ENCODE measurements at places on chromosomes 12 and 14. TPM values are rescaled to one million over a fixed set of nuclear protein-coding genes. Genes with fewer than 3 reads are reported as not detected.

Gene POTEG
- not detected for total RNA-seq

Gene NEUROD4
- not detected for total RNA-seq

Gene CLBA1
- total RNA-seq = 1.2 TPM

Gene ASB2
- total RNA-seq = 21.3 TPM

Gene C12orf50
- total RNA-seq = not detected

Gene KCNA1
- not detected for total RNA-seq

Gene FGF23
- not detected for total RNA-seq

Gene TOMM20L
- total RNA-seq = not detected

Gene IQSEC3
- 8.0 TPM for total RNA-seq

Gene CLEC9A
- total RNA-seq = not detected

GRCh38 chr14:89702073-89702875 is 252.3 kb downstream of the EFCAB11 start:
- H3K4me3 ChIP-seq = peak overlapping the region; percentile 71
- peaks cover 22% of the 10 kb centered on the region for H3K36me3 ChIP-seq
- peak overlapping the region; percentile 88 for H3K27ac ChIP-seq
- DNase-seq = no peak

DNA sequence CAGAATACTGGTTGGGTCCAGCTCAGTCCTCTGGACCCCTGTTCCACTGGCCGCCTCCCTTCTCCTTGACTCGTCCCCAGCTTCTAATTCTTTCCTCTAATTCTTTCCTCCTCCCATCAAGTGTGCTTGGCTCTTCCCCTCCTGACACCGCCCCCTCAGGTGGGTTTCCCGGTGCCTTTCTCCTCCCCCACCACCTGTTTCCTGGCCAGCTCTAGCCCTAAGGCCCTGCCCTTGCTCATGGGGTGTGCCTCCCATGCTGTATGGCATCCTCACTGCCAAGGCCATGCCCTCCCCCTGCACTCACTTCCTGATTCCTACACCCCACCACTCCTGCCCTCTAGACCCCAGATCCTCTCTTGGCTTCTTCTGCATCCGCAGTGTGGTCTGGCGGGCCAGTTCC is 12.1 kb upstream of the EML1 start:
- peaks cover 39% of the 10 kb centered on the region for H3K27me3 ChIP-seq
- H3K4me3 ChIP-seq = no peak overlapping the region
- H3K27ac ChIP-seq = no peak overlapping the region
- no peaks in the 10 kb centered on the region for H3K4me1 ChIP-seq

GRCh38 chr12:43151441-43151981 is 400.5 kb downstream of the ADAMTS20 start:
- H3K27me3 ChIP-seq = no peaks in the 10 kb centered on the region
- H3K36me3 ChIP-seq = no peaks in the 10 kb centered on the region
- no peak overlapping the region for H3K27ac ChIP-seq
- DNase-seq = no peak
- no peaks in the 10 kb centered on the region for H3K4me1 ChIP-seq

DNA sequence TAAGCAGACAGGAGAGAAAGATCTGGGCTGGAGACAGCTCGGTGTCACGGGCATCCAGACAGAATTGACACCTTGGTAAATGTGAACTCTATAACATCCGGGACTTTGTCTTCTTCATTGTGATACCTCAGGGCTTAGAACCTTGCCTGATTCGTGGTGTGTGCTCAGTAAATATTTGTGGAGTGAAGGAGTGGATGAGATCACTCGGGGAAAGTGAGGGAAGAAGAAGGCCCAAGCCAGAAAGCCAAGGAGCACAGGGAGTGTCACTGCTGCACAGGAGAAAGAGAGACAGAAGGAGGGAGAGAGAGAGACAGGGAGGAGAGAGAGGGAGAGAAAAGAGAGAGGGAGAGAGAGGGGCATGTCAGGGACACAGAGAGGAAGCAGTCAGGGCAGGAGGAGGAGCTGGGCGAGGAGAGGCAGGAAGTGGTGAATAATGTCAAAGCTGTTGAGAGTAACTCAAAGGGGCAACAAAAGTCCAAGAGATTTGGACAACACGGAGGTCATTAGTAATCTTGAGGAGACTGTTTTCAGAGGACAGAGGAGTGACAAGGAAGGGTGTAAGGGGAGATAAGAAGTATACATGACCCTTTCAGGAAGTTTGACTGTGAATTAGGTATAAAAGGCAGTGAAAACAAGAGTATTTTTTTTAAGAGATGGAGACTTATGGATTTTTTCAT is 141.6 kb upstream of the MAX start:
- H3K27me3 ChIP-seq = no peaks in the 10 kb centered on the region
- no peak overlapping the region for H3K4me3 ChIP-seq
- peaks cover 8% of the 10 kb centered on the region for H3K4me1 ChIP-seq
- peak; percentile 44 for DNase-seq
- no peak overlapping the region for H3K27ac ChIP-seq
- peaks cover 2% of the 10 kb centered on the region for H3K36me3 ChIP-seq

DNA sequence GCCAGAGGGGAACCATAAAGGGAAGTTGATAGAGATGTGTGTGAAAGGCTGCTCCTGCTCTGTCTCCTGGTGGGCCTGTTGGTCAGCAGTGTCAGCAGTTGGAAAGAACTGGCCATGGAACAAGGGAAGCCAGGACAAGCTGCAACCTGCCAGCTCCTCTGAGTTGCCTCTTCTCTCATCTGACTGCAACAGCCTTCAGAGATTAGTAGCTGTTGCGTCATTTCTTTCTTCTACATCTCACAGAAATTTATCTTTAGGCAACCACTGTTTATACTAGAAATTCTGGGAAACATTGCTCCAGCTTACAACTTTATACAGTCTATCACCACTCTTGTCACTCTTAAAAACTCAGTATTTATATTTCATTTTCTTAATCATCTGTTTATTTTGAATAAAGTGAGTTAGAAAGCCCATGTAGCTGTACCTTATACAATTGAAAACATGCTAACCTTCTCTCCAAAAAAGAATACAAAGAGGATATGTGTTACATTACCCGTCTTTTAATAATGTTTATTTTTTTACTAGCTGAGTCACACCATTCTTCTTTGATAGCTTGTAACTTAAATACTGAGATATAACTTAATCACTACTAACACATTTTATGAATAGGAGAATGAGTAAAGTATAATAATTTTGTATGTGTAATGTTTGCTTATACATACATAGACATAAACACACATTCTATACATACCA is 224.2 kb downstream of the LRFN5 start:
- H3K27me3 ChIP-seq = no peaks in the 10 kb centered on the region
- H3K4me3 ChIP-seq = no peak overlapping the region
- DNase-seq = no peak
- no peaks in the 10 kb centered on the region for H3K4me1 ChIP-seq

GRCh38 chr12:108967869-108968540 is 52.9 kb downstream of the SVOP start:
- no peaks in the 10 kb centered on the region for H3K36me3 ChIP-seq
- H3K4me1 ChIP-seq = peaks cover 3% of the 10 kb centered on the region
- H3K27me3 ChIP-seq = peaks cover 13% of the 10 kb centered on the region
- DNase-seq = no peak
- H3K4me3 ChIP-seq = no peak overlapping the region

DNA sequence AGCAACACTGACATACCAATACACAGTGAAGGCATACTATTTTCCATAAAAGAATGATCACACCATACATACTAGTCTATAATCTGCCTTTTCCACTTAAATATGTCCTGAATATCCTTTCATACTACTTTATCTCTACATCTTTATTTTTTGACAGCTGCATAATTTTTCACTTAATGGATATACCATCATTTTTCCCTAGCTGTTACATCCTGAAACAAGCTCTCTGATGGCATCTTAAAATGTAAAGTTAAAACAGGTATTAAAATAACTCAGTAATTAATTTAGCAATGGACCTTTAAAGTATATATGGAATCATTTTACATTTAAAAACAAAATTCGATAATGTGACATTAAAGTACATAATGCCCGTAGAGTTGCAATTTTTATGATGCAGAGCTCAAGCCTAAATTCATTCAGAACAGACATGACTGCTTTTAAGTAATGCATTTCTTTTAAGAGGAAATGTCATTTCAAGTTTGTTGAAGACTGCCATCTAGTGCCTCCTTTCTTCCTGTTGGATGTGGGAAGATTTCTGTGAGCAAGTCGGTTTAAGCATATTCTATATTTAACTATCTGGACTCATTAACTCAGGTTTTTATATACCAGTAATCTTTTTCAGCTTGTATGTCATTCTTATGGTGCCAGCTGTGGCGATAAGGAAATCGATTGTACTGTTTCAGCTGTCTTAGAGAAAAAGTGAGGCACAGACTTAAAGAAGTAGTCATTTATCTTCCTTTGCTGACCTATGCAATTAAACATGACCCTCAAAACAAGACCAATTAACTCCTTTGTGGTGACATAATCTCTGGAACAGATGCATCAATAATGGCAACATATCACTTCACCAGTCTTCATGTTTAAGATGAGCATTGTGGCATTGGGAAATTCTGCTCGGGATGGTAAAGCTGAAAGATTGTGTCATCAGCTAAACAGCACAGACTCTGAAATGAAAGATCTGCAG is 20.3 kb downstream of the PRICKLE1 start:
- H3K4me3 ChIP-seq = no peak overlapping the region
- peaks cover 16% of the 10 kb centered on the region for H3K27me3 ChIP-seq
- no peaks in the 10 kb centered on the region for H3K36me3 ChIP-seq

DNA sequence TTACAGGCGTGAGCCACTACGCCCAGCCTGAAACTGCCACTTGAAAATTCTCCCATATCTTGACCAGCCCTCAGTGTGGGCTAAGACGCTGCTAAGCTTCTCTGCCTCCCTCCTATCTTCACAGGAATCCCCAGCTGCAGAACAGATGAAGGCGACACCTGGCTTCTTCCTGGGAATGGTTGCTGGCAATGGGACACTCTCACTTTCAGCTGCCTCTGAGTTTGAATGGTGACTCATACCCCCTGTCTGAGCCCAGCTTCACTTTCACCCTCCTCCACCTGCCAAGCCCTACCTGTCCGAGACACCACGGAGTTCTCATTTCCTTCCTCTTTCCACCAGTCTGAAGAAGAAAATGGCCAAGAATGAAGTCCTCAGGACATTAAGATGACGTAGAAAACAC is 18.3 kb upstream of the VASH1 start:
- DNase-seq = no peak
- no peak overlapping the region for H3K27ac ChIP-seq
- peaks cover 36% of the 10 kb centered on the region for H3K27me3 ChIP-seq
- H3K4me1 ChIP-seq = peaks cover 2% of the 10 kb centered on the region
- H3K4me3 ChIP-seq = no peak overlapping the region

GRCh38 chr12:112321245-112321644 is 61.0 kb downstream of the HECTD4 start:
- H3K4me1 ChIP-seq = peaks cover 2% of the 10 kb centered on the region
- no peak overlapping the region for H3K27ac ChIP-seq
- H3K36me3 ChIP-seq = peaks cover 7% of the 10 kb centered on the region

- no peaks in the 10 kb centered on the region for H3K4me1 ChIP-seq
- no peak for DNase-seq
- peaks cover 2% of the 10 kb centered on the region for H3K27me3 ChIP-seq
- no peaks in the 10 kb centered on the region for H3K36me3 ChIP-seq
Observed at GRCh38 chr12:63264629-63265028, 113.6 kb upstream of the AVPR1A start.

GRCh38 chr12:54032627-54033100 is at the start of gene HOXC5:
Gene HOXC5, plus strand, starts transcription at chr12:54033050. Its CDS starts 73 bp downstream, at chr12:54033123.
- no peaks in the 10 kb centered on the region for H3K36me3 ChIP-seq
- DNase-seq = peak; percentile 70

DNA sequence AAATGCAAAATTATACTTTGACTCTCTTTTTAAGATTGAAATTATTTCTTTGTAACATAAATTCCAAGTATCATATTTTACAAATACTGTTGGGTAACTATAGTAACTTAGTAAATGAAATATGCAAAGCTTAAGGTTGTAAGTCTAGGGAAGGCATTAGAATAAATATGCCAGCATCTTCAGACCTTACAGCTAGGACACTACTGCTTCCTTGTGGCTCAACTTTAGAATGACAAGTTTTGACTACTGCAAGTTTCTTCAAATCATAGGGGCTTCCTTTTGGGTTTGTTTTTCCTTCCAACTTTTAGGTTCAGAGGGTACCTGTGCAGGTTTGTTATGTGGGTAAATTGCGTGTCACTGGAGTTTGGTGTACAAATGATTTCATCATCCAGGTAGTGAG is 17.7 kb upstream of the ANP32D start:
- H3K27me3 ChIP-seq = peaks cover 4% of the 10 kb centered on the region
- no peak overlapping the region for H3K27ac ChIP-seq
- H3K4me1 ChIP-seq = no peaks in the 10 kb centered on the region
- no peak overlapping the region for H3K4me3 ChIP-seq
- no peak for DNase-seq
- no peaks in the 10 kb centered on the region for H3K36me3 ChIP-seq

DNA sequence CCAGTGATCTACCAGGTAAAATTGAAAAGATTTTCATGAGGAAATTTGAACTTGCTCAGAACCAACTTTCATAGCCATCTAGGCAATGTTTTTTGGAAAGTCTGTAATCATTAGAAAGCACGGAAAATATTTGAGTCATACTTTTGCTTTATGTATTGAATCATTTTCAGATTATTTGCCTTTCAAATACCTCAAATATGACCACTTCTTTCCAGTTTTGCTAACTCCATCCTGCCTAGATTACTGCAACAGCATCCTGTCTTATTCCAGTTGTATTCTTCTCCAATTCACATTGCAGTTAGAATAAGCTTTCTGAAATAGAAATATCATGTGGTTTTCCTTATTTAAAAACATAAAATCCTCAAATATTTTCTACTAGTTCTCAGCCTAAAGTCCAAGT is 239.8 kb upstream of the FAR2 start:
- H3K4me3 ChIP-seq = no peak overlapping the region
- H3K27me3 ChIP-seq = peaks cover 1% of the 10 kb centered on the region
- no peak overlapping the region for H3K27ac ChIP-seq
- no peaks in the 10 kb centered on the region for H3K4me1 ChIP-seq
- H3K36me3 ChIP-seq = no peaks in the 10 kb centered on the region

DNA sequence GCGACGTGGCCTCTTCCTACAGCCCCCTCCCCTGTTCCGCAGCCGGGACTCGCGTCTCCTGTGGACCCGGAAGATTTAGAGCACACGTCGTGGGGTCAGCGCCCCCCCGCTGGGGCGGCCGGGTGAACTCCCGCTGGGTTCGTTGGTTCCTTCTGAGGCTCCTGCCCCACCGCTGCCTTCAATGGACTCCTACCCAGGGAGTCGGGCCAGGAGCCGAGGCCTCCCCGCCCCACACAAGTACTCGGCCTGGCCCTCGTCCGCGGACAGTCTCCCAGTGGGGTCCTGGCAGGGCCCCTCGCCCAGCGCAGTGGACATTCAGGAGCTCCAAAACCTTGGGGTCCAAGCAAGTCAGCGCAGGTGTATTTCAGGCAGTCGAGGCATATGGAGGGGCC is 1.2 kb downstream of the MMP17 start:
- H3K4me3 ChIP-seq = peak overlapping the region; percentile 65
- H3K36me3 ChIP-seq = no peaks in the 10 kb centered on the region
- H3K27ac ChIP-seq = no peak overlapping the region
- H3K27me3 ChIP-seq = peaks cover 46% of the 10 kb centered on the region
- H3K4me1 ChIP-seq = peaks cover 1% of the 10 kb centered on the region

- peaks cover 10% of the 10 kb centered on the region for H3K4me1 ChIP-seq
- no peak overlapping the region for H3K27ac ChIP-seq
- H3K27me3 ChIP-seq = peaks cover 13% of the 10 kb centered on the region
- H3K36me3 ChIP-seq = peaks cover 7% of the 10 kb centered on the region
- DNase-seq = no peak
- no peak overlapping the region for H3K4me3 ChIP-seq
Observed at GRCh38 chr14:21703357-21704326, 30.0 kb upstream of the OR4E1 start.

Measured in activated naive CD8-positive, alpha-beta T cell treated with anti-CD3 and anti-CD28 coated beads, Interleukin-2, amount 10 ng/mL, durations not matched to agents 7 days and 5 days (primary cell).